Stimulated activated CD8-positive, alpha-beta memory T cell treated with anti-CD3 and anti-CD28 coated beads, Interleukin-4, amount 100 ng/mL, for 48 hours (primary cell): ENCODE measurements at places on chromosomes 16 and 17.

GRCh38 chr16:88084881-88085280, 133.6 kb downstream of the BANP start:
- no peak for DNase-seq

- DNase-seq: no peak
Observed at GRCh38 chr17:79814127-79814973, 17.5 kb upstream of the CBX8 start.

DNA sequence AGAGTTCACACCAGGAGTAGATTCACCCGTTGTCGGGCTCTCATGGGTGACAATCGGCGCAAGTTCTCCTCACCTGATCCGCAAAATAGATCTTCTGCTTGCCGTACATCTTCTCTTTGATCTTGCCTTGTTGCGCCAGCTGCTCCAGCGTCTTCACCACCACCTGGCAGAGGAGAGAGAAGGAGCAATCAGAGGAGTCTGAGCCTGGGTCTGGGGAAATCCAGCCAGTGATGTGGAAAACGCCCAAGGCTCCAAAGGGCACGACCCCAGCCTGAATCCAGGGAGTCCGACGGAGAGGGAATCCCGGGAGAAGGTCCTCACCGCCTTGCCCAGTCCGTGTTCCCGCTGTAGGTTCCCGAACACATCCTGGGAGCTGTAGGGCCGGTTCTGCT, 393 bp downstream of the PSMC3IP start:
- no peak for DNase-seq

DNA sequence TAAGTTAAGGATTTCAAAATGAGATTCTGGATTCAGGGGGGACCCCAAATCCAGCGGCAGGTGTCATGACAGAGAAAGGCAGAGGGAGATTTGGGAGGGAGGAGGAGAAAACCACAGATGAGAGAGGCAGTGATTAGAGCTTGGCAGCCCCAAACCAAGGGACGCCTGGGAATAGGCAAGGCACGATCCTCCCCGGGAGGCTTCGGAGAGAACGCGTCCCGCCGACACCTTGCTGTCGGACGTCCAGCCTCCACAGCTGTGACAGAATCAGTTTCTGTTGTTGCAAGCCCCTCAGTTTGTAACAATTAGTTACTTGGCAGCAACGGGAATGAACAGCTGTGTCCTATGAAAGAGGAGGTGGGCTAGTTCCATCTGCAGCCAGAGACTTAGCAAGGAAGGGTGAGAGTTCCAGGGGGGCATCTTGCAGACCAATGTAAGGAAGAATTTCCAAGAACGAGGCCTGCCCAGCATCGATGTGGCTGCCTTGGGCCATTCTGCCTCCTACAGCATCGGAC, 110.7 kb upstream of the SDK2 start:
- DNase-seq: no peak

GRCh38 chr16:74463888-74464287, 42.6 kb upstream of the CLEC18B start:
- no peak for DNase-seq

GRCh38 chr17:82880620-82881323, 41.0 kb upstream of the ZNF750 start:
- DNase-seq: no peak

GRCh38 chr17:27390540-27390939, 65.7 kb upstream of the KSR1 start:
- no peak for DNase-seq

GRCh38 chr17:78650093-78650715, 73.0 kb upstream of the DNAH17 start:
- DNase-seq: no peak

GRCh38 chr17:55444471-55445441, 23.1 kb upstream of the MMD start:
- no peak for DNase-seq

DNA sequence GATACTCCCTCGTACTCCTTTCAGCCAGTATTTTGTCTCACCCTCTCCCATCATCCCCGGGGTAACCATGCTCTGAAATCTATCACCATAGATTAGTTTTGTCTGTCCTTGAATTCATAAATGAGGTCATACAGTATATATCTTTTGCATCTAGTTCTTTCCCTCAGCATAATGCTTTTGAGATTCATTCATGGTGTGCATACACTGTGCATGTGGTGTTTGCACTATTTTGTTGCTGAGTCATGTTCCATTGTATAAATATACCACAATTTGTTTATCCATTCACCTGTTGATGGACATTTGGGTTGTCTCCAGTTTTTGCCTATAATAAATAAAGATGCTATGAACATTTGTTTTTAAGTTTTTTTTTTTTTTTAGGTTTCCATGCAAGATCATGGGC, 34.2 kb upstream of the NLRP1 start:
- DNase-seq: no peak

GRCh38 chr16:4882000-4882632, 34.8 kb downstream of the UBN1 start:
- no peak for DNase-seq

- DNase-seq: no peak
Observed at GRCh38 chr17:79244665-79245064, 170.0 kb downstream of the ENGASE start.

DNA sequence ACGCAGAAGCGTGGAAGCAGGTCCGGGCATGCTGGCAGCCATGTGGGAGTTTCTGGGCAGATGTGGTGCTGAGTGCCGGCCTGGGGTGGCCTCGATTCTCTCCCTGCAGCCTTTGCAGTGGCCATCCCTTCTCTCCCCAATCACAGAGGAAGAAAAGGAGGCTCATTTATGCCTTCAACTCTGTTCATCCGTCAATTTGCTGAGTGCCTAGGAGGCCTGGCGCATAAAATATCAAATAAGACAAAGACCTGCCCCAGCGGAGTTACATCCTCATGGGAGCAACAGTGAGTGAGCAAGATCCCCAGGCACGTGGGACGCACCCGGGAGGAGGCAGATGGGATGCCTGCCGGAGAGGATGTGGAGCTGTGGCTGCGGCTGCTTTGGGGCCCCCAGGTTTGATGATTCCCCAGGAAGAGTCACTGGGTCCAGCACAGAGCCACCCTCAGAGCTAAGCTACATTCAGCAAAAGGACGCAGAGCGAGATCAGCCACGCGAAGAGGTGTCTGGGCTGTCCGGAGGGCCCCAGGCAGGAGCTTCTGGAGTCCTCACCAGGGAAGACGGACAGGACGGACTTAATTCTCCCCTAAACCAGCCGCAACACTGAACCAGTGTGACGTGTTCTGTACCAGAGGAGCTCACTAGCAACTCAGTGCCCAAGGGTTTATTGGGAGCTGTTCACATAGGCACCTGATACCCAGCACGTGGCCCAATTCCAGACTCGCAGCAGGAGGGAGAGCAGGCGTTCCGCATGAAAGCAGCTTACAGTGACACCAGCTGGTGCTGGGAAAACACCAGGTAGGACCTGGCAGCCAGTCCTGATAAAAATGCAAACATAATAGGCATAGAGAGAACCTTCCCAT, 11.3 kb downstream of the CA5A start:
- DNase-seq: no peak

DNA sequence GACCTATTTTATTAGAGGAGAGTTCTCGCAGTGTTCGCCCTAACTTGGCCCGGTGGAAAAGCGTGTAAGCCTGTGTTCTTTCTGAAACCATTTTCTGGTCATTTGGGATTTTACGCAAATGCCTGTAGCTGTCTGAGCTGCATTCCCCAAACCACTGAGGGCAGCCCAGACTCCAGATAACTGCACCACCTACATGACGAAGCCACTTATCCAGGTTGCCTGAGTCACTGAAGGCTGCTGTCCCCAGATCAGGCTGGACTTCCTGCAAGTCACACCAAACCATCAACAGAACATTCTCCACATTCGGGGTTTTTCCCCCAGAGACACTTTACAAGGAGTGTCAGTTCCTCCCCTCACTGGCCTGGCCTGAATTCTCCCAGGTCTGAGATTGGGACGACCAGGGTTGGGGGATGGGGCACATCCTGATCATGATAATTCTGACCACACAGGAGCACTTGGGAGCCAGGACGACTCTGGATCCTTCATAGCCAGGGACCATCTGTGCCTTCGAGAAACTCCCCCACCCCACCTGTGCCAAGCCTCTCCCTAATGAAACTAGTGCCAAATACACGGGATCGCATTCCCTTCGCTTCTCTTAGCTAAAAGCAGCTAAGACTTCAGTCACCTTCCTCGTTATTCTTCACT, 2.3 kb downstream of the RPRML start:
- DNase-seq: no peak

DNA sequence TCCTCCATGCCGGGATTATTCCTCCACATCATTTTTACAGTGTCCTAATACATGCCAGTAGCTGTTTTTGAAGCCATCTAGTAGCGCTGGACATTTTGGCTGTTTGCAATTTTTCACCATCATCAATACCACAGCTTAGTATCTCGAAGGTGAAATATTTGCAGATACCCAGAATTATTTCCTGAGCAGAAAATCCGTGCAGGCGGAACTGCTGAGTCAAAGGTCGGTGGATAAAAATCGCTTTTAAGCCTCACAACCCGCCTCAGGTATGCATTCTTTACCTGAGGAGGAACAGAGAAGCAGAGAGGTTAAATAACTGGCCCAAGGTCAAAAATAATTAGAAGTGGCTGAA, 584 bp upstream of the TNRC6A start:
- DNase-seq: no peak

- no peak for DNase-seq
Observed at GRCh38 chr17:81680150-81680549, 3.4 kb downstream of the ARL16 start.
